Stimulated activated CD8-positive, alpha-beta memory T cell treated with anti-CD3 and anti-CD28 coated beads, Interleukin-12 subunit alpha, Interleukin-12 subunit beta, amount 100 ng/mL, for 4 hours (primary cell): ENCODE measurements at places on chromosomes 6 and 20.

DNA sequence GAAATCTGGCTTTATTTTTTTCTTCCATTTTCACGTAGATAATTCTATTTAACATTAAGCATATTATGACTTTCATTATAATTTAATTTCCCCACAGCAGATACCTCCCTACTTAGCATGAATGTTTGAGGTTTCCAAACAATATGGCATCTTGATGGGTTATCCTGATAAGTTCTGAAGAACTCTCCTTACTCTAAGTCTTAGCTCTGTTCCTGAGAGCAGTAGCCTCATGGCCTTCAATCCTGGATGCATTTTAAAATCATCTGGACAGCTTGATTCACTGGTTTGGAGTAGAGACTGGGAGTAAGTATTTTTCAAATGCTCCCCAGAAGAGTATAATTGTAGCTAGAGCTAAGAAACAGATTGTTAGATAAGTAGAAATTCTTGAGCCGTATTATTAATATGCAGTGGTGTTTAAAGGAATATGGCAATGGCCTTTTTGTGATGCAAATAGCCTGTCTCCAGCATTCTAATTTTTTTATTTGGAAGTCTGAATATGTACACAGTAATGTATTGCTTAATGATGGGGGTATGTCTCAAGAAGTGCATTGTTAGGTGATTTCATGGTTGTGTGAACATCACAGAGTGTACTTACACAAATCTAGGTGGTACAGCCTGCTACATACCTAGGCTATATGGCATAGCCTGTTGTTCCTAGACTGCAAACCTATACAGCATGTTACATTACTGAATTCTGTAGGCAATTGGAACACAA lies 110.5 kb upstream of the EEF1E1 start:
- no peak for DNase-seq

DNA sequence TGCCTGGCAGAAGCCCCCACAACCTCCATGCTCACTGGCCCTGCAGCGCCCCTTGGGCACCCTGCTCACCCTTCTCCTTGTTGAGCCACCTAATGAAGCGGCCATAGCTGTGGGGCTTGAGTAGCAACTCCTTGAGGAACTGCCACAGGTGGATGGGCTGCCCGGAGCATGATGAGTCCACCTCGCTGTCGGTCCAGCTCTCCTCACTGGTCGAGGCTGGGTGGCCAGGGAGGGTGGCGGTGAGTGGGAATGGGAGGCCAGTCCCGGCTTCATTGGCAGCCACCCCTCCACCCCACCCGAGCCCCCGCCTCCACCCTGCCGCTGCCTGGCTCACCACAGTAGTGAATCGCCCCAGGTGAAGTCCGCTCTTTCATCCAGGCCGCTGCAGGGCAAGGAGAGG lies 16.9 kb downstream of the SPDEF start:
- DNase-seq = no peak

DNA sequence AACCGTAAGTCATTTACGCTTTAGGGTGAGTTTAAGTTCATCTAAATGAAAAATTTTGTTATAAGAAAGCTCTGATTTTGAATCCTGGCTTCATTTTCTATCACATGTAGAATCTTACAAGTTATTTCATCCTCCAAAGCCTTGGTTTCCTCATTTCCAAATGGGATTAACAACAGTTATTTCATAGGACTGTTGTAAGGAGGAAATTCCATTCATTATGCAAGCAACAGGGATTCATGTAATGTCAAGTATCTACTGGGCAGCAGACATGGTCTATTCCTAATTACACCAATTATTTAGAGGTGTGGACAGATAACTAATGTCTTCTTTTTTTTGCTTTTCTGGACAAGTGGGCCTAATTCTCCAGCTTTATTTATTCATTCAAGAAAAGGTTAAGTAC lies 154.0 kb downstream of the PDSS2 start:
- DNase-seq = no peak

DNA sequence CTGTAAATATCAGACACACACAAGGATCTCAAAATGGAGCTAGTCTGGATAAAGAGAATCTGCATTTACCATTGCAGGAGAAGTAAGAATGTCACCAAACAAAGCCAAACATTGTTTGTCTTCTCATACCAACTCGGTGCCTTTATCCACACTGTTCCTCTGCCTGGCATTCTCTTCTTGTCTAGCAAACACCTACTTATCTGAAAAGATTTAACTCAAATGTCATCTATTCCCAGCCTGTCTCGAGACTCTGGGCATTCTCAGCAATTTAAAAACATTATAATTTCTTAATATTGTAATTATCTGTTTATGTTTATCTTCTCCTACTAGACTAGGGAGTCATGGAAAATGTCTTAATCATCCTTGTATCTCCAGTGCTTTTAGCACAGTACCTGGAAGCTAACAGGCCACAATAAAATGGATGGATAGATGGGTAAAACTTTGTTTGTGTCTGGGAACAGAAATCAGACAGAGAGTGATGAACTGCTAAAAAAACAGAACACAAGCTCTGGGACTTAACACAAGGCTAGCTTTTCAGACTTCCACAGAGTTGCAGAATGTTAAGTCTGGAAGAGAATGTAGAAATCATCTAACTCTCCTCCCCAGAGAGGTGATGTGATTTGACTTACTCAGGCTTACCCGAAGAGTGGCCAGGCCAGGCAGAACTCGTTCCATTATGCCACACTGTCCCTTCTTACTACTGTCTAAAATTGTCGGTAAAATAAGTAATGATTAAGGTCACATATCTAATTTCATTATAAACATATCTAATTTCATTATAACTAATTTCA lies 42.3 kb upstream of the FAM83C start:
- no peak for DNase-seq

GRCh38 chr20:24411003-24411833 lies 58.2 kb upstream of the SYNDIG1 start:
- DNase-seq = no peak

- DNase-seq = peak; percentile 42
Measured at GRCh38 chr6:722077-722524, 29.2 kb upstream of the EXOC2 start.

DNA sequence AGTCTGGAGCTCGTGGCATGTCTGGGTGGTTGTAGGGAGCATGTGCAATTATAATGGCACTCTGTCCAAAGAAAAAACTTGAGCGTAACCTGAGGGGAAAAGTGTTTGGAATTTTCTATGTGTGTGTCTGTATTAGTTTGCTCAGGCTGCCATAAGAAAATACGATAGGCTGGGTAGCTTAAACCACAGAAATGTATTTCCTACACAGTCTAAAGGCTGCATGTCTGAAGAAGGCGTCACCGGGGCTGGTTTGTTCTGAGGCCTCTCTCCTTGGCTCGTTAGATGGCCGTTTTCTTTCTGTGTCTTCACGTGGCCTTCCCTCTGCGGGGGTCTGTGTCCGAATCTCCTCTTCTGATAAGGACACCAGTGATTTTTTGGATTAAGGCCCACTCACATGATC lies 59.0 kb downstream of the IGF2R start:
- DNase-seq = no peak

DNA sequence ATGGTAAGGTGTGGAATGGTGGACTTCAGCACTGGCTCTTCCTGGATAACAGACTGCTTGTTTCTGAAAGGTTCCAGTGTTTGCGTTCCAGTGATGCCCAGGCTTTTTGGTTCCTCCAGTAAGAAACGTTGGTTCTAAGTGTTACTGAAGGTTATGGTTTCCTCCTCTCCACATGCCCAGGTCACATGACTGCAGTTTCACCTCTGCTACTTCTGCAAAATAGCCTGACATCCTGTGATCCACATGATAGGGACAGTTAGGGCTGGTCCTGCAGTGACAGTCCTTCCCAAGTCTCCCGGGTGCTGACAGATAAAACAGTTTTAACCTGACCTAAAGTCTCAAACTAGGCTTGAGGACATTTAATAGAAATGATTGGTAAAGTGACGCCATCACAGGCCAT lies 132.2 kb upstream of the CST7 start:
- no peak for DNase-seq

DNA sequence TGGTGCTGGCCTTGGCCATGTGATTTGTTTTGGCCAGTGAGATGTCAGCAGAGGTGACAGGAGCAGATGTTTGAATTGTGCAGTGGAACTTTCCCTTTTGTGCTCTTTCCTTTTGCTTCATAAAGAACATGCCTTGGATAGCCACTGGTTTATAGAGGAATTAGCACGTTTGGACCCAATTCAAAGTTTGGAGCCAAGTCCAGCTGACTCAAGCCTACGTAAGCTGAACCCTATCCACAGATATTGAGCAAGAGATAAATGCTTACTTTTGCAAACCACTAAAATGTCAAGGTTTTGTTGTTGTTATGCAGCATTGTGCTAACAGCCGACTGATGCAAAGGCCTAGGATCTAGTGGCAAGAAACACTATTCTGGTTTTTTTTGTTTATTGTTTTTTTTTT lies 230.9 kb upstream of the CITED2 start:
- DNase-seq = no peak

GRCh38 chr6:41683523-41684310 lies 45.4 kb downstream of the MDFI start:
- peak; percentile 68 for DNase-seq

- DNase-seq = no peak
Measured at GRCh38 chr6:153976921-153977693, 61.9 kb upstream of the OPRM1 start.

- no peak for DNase-seq
Measured at GRCh38 chr6:144439016-144439415, 153.9 kb downstream of the UTRN start.

- no peak for DNase-seq
Measured at GRCh38 chr20:14865731-14866130, 528.3 kb upstream of the FLRT3 start.

DNA sequence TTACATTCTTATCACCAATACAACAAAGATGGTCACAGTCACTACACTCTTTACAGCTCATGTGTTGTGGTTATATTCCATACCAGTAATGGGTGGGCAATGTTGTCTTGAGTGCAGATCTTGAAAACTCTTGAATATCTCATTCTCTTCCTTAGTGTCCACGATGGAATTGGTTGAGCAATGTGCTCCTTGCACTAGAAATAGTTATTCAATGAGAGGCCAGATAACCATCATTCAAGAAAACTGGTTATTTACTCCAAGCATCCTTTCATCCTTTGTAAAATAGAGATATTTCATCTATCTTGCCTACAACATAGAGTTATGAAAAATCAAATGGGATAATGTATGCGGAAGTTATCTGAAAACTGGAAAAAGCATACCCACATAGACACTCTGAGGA lies 215.9 kb downstream of the ARHGAP18 start:
- DNase-seq = no peak

DNA sequence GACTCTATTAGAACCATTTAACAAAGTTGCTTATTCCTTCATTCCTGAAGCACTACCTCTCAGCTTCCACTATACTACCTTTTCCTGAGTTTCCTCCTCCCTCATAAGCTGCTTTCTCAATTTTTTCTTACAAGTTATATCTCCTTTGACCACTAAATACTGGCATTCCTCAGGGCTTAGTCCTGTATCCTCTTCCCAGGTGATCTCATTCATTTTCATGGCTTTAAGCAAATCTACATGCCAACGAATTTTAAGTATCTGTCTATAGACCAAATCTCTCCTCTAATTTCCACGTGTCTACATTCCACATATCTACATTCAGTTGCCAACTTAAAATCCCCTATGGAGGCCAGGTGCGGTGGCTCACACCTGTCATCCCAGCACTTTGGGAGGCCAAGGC lies 134.7 kb downstream of the BTBD9 start:
- no peak for DNase-seq

DNA sequence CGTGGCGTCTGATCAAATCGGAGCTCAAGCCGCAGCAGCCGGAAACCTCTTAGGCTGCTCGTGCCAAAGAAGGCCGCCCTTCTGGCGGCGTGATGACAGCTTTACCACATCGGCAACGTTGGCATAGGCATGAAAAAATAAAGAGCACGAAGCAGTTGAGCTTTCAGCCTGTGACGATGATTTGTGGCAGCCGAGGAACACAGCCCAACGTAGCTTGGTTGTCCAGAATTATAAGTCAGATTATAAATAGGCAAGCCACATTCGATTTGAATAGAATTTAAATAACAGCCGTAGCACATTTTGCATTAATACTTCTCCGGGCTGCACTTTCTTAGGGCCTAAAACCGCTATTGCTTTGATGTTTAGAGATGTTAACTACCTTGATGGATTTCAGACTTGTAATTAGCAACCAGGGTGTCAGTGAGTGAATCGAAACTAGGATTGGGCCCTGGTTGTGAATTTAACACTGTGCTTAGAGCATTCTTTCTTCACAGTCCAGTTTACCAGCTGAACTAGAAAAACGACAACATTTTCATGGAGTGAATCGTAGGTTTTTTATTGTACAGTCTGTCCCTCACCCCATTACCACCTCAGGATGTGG lies 864 bp upstream of the BCLAF1 start:
- peak; percentile 64 for DNase-seq

GRCh38 chr6:162014069-162014811 lies 713.3 kb downstream of the PRKN start:
- DNase-seq = no peak

GRCh38 chr6:33578164-33578563 lies 1.9 kb downstream of the BAK1 start:
- no peak for DNase-seq

- DNase-seq = no peak
Measured at GRCh38 chr20:31864521-31865400, 5.6 kb downstream of the DUSP15 start.

- DNase-seq = no peak
Measured at GRCh38 chr6:111427341-111428116, 55.5 kb downstream of the REV3L start.

DNA sequence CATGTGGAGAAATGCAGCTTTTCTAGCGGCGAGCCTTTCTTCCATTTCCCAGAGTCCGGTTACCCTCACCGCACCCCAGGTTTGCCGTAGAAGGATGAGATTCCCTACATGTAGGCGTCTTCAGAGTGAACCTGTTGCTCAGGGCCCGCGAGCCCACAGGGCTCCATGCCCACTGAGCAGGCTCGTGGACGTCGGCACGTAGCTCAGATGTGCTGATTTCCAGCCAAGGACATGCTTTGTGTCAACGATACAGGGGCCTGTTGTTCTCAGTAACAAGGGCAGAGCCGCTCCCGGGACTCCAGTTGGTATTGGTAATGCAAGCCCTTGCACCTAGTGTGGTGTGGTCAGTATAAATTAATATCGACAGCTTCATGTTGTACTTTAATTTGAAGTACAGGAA lies 159.6 kb downstream of the MTHFD1L start:
- no peak for DNase-seq

GRCh38 chr6:11712760-11713159 lies 65.8 kb downstream of the ADTRP start:
- no peak for DNase-seq

GRCh38 chr20:39132093-39132492 lies 169.9 kb downstream of the DHX35 start:
- DNase-seq = no peak

- no peak for DNase-seq
Measured at GRCh38 chr6:47221565-47221964, 88.1 kb downstream of the TNFRSF21 start.

DNA sequence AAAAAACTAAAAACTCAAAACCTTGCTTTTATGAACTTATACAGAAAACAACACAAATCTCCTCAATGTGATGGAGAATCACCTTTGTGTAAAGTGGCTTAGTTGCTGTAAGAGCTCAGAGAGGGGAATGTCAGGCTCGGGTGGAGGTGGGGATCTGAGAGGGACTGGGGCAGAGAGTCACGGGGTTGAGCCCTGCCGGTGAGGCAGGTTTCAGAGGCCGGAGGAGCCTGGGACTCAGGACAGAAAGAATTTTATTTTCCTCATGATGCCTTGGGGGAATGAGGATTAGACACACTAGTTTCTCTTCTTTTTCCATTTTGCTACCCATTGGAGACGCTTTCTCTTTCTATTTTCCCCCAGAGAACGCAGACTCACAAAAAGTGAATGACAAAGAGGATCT lies 252.3 kb upstream of the FOXQ1 start:
- DNase-seq = no peak

GRCh38 chr6:67766057-67766456 lies 869.0 kb upstream of the ADGRB3 start:
- no peak for DNase-seq
